ENCODE measurements at places on chromosomes 2 and 18.

DNA sequence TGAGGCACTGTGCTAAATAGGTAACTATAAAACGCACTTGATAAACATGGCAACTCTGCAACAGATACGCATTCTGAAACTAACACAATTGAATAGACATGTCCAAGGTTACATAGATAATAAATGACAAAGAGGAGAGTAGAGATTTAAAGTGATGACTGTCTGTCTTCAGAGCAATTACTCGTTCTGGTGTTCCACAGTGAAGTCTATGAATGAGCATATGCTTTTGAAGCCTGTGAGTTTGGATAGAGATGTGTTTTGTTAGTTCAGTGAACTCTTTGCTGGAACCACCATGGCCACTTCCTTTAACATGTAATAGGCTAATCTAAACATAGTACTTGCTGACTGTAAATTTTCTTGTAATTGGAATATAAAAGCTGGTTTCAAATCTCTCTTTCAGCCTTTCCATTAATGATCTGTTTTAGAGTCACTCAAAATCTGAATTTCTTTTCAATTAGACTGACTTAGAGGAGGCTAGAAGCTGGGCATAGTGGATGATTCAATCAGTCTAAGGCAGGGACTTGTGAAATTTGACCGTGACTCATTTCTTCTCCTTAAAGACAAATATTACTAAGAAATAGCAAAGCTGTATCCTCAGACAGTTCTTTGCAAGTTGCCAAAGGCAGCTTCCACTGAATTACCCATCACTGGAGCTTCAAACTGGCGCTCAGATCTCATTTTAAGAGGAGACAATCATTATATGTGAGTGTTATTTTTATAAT is 1130.1 kb upstream of the CELF4 start:
- DNase-seq: no peak

- no peak for DNase-seq
Measured at GRCh38 chr18:24914685-24915084, 437.3 kb downstream of the ZNF521 start.

DNA sequence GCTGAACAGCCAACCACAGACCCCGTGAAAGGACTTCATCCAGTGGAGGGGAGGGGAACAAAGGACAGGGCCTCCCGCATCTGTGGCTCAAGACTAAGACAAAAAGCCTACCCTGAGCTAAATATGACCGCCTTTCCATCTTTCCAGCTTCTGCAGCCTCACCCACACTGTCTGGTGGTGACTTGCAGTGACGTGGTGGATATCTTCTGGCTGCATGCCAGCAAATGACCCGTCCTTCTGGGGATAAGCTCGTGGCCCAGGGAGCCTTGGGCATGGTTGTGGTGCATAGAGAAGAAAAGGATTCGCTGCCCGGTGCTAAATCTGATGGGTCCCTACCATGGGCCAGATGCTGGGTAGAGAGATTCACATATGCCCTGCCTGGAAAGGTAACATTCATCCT is 8.7 kb upstream of the NGEF start:
- DNase-seq: no peak

GRCh38 chr2:207939342-207940108 is 85.8 kb downstream of the PLEKHM3 start:
- no peak for DNase-seq

- no peak for DNase-seq
Measured at GRCh38 chr2:200482194-200482593, 27.7 kb downstream of the KCTD18 start.

GRCh38 chr2:206531996-206532543 is 88.7 kb downstream of the ADAM23 start:
- DNase-seq: no peak

- peak; percentile 21 for DNase-seq
Measured at GRCh38 chr2:63189026-63189425, 138.4 kb downstream of the OTX1 start.

GRCh38 chr2:227442639-227443038 is 29.3 kb upstream of the AGFG1 start:
- DNase-seq: no peak

- DNase-seq: no peak
Measured at GRCh38 chr2:236342951-236343350, 78.7 kb upstream of the ASB18 start.

DNA sequence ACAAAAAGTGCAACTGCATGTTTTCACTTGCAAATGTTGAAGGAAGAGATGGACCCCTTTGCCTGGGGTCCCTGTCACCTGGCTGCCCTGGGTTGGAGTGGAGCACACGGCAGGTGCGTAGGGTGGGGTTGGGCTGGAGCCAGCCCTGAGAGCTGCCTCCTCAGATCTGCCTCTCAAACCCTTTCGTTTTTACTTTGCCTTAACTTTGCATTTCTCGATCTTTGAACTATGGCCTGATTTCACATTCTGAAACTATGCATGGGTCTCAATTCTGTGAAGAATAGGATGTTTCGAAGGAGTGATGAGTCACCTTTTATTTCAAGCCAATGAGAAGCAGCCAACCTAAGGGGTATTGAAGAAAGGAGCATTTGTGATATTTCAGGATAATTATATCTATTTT is 132.8 kb downstream of the ACOXL start:
- DNase-seq: no peak

DNA sequence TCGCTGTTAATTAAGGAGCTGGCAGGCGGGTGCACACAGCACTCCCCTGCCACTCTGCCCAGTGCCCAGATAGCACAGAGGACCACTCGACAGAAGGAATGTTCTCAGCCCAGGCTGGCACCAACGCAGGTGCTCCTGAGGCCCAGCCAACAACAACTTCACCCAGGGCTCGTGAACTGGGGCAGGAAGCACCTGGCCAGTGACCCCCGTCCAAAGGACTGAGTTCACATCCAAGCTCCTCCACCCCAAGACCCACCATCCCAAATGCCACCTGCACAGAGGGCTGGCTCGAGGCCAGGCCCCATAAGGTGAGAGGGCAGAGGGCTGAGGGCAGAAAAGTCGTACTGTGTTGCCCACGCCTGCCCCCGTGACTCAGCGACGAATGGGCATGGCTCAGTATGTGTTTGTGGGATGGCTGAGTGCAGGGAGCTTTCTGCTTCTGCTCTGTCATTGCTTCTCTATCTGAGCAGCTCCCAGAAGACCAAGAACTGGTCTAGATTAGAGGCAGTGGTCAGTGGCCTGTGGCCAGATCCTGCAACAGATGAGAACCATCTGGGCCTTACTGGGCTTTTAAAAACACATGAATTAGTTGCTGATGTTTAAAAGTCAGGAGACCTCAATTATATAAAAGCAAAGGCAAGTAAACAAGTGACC is 68.4 kb downstream of the POLR1A start:
- DNase-seq: peak; percentile 15
